ENCODE measurements at places on chromosomes 1 and 21. TPM values are rescaled to one million over a fixed set of nuclear protein-coding genes. Genes with fewer than 3 reads are reported as not detected.

Gene ARPC5
- 208 TPM for total RNA-seq

Gene GJC2
- total RNA-seq = 4.9 TPM

Gene OR6K3
- 0.21 TPM for total RNA-seq

Gene RUNX3
- 8.7 TPM for total RNA-seq

Gene CFHR2
- not detected for total RNA-seq

Gene VASH2
- 2.4 TPM for total RNA-seq

Gene FYB2
- 0.87 TPM for total RNA-seq

Gene CD1B
- total RNA-seq = 0.41 TPM

Gene NPL
- total RNA-seq = 35.2 TPM

Gene FALEC
- total RNA-seq = not detected

Gene HEYL
- total RNA-seq = 12.6 TPM

Gene IFT25
- total RNA-seq = 26.1 TPM

Gene CLCA4
- not detected for total RNA-seq

Gene MAP10
- total RNA-seq = 2.4 TPM

Measured in left lung (tissue), 14 donors.